ENCODE measurements at places on chromosomes 3 and 15.

DNA sequence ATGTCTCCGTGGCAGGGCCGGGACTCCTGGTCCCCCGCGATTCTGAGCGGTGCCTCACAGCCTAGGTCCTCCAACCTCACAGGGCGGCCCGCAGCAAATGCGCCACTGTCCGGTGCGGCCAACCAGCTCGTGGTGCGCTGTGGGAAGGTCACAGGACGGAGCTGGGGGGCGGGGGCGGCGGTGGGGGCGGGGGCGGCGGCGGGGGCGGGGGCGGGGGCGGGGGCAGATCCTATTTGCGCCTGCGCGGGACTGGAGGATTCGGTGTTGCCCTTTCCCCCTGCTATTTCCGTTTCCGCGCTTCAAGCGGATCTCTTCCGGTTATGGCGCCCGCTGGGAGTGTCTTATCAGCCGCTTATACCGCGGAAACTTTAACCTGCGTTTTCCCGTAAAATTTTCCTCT lies 106.7 kb upstream of the SNRPN start:
- no peak for DNase-seq

DNA sequence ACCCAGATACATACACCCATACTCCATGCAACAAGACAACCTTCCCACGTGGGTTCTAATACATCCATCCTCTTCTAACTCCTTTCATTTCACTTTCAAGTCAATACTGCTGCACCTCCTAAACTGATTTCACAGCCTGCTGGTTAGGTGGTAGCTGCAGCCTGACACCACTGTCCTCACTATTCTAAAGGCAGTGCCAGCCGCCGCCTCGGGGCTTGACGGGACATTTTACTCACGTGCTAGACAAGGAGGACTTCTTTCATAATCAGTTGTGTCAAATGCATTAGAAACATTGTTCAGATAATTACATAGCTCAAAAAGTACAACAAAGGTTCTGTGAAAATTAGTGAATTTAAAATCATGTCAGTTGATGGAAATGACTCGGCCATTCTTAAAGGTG lies 6.3 kb downstream of the UROC1 start:
- no peak for DNase-seq

GRCh38 chr3:15858547-15859506 lies 61.0 kb upstream of the ANKRD28 start:
- peak; percentile 75 for DNase-seq

GRCh38 chr15:64902863-64903262 lies 8.8 kb upstream of the ANKDD1A start:
- no peak for DNase-seq

GRCh38 chr3:186638259-186638658 lies 1.9 kb upstream of the FETUB start:
- no peak for DNase-seq

DNA sequence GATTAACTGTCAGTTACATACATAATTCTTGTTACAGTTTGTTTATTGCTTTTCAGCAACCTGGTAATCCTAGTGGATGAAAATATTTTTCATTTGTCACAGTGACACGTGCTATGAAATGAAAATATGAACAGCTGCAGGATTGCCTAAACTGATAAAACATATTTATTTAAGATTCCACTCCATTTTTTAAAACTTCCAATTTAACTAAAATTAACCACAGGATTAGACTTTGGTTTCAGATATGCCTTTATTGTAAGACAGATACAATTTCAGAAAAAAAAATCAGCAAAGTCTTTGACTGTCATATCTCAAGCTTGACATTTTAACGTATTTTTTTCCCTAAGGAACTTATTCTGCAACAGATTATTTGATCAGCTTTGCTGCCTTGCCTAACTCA lies 550.7 kb downstream of the ROBO1 start:
- no peak for DNase-seq

GRCh38 chr3:101229681-101230080 lies 90.7 kb downstream of the IMPG2 start:
- DNase-seq, result no peak

- no peak for DNase-seq
These were observed 271.5 kb downstream of the IL5RA start for GRCh38 chr3:2838546-2839157.

DNA sequence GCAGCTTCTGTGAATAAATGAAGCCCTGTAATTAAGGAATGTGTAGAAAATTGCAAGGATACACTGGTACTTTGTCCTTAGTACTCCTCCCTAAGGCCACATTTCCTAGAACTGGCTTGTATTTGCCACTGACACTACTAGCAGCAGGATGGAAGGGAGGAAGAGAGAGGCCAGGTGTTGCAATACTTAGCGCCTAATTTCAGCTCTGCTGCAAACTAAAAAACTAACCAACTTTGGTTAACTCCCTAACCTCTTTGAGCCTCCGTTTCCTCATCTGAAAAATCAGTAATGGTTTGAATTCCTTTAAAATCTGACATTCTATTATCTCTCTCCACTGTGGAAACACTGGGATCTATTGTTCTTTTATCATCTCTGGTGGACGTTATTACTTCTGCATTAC lies 257.0 kb downstream of the SV2B start:
- DNase-seq, result no peak

GRCh38 chr15:87981969-87982368 lies 274.6 kb downstream of the NTRK3 start:
- DNase-seq, result no peak

GRCh38 chr3:104126864-104127553 lies 1239.7 kb upstream of the ALCAM start:
- no peak for DNase-seq

DNA sequence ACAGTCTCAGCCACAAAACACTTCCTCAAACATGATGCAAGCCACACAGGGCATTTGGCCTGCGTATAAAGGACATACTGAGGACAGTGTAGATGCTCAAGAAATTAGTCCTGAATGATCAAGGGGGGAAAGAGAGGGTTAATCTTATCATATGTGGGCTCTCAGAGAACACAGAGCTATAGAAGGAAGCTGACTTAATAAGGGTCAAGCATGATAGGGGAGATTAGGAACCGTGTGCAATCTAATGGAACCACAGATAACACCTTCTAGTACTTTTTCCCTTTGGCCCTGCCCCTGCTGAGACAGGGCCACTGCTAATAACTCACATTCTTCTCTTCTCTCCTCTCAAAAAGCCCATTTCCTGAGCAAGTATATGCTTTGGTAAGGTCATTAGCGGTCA lies 114.1 kb upstream of the ADAMTS9 start:
- no peak for DNase-seq

- DNase-seq, result peak; percentile 26
These were observed 3.7 kb downstream of the ISL2 start for GRCh38 chr15:76340198-76340802.

DNA sequence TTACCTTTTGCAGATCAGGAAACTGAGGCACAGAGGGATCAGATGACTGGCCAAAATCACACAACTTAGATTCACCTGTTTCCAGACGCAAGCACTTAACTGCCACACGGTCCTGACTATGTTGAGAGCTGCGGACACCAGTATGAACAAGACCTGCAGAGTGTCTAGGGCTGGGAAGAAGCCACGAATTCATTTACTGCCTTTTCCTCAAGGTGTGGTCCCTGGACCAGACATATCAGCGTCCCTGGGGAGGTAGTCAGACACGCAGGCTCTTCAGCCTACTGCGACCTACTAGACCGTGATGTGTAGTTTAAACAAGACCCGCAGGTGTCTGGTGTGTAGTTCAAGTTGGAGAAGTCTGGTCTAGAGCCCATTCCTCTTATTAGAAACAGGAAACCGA lies 541 bp upstream of the SLC6A11 start:
- DNase-seq, result no peak

DNA sequence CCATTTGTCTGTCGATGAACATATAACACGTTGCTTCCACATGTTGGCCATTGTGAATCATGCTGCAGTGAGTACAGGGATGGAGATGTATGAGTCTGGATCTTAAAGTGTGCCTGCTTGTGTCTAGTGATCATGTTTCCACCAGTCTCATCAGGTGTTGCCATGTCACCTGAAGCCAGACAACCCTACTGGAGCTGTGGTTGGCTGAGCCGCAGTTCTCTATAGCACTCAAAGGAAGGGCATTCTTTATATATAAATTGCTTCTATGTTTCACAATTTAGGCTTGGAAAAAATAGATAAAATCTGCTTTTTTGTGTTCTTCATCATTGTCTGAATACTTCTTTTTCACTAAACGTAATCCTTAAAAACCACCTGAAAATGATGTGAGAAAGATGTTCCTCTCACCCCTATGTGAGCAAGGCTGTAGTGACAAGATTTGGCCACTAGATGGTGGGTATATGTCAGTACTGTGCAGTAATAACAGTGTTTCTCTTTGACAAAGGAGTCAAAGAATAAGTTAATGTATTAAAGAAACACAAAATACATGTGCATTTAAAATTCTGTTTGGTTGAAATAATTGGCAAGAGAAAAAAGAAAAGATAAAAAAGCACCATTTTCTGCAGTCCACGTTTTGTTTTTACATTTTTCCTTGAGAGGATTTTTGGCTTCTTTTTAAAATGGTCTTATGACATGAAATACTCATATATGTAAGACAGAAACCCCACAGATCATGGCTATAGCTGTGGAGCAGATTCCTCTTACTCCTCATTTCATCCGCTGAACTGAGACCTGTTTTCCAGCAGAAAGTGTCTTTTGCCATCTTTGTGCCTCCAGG lies 394.5 kb upstream of the DPPA4 start:
- peak; percentile 43 for DNase-seq

- DNase-seq, result no peak
These were observed 125.5 kb downstream of the DIPK2A start for GRCh38 chr3:144097163-144097562.

DNA sequence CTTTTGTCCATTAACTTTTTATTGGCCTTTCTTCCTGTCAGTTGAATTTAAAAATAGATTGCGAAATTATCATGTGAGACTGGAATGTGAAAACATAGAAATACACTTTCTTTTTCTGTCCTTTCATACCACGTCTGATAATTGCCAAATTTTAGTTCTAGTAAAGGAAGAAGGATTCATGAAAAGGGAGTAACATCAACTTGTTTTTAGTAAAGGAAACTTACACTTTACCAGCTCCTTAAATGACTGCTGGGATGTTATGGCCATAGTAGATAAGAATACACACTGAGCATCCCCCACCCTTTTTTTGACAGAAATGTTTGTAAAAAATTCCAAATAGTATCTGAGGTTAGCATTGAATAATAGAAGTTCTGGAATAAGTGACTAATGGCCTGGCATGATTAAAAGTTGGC lies 137.9 kb downstream of the NEO1 start:
- DNase-seq, result no peak

GRCh38 chr3:70816346-70816745 lies 503.9 kb upstream of the MDFIC2 start:
- DNase-seq, result no peak

DNA sequence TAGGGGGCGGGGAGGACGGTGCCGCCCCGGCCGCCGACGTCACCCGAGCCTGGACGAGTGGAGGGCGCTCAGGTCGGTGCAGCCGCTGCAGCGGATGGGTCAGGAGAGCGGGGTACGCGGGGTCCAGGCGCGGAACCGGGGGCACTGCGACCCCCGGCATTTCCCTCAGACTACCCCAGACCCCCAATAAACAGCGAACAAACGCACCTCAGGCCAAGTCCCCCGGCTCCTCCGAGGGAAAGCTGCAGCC lies 78.9 kb downstream of the IQSEC1 start:
- DNase-seq, result no peak

DNA sequence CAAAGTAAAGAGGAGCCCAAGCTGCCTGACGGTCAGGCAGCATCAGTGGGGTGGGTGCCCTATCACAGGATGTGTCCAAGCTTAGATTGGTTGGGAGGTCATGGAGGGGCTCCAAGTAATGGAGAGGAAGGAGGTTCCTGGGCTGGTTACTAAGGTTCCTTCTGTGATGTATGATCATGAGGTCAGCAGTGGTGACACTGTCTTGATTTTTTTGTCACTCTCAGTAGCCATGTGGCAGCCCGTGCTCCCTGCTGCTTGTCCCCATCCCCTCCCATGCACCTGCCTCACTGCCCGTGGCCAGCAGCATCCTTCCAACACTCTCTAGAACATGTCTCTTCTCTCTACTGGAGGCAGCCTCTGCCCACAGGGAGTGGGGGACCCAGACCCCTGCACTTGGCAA lies 261.7 kb downstream of the TLE3 start:
- DNase-seq, result no peak

GRCh38 chr3:34742151-34742550 lies 897.2 kb upstream of the ARPP21 start:
- DNase-seq, result no peak

GRCh38 chr3:136042608-136043221 lies 77.2 kb downstream of the PPP2R3A start:
- DNase-seq, result peak; percentile 28

GRCh38 chr3:142962520-142963233 lies 797 bp downstream of the PAQR9 start:
- no peak for DNase-seq

- no peak for DNase-seq
These were observed 258.9 kb upstream of the THBS1 start for GRCh38 chr15:39321977-39322376.

GRCh38 chr3:150738688-150739087 lies 24.3 kb downstream of the SIAH2 start:
- no peak for DNase-seq

- no peak for DNase-seq
These were observed 53.5 kb downstream of the PFN2 start for GRCh38 chr3:149917124-149917667.

DNA sequence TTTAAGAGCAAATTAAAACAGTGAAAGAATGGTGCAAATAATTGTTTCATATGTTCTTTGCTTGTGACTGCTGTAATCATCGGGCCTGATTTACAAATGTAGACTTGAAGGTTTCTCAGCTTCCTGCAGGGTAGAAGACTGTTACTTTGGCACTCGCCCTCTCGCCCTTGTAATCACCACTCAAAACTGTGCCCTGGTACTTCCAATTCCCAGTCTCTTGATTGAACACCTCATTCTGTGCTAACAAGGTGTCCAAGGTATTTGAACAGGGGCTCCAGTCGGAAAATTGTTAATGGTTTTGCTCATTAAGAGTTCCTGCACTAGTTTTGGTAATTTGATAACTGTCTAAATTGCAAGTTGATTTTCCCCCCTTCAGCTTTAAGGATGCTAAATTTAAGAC lies 209.5 kb downstream of the ZIC1 start:
- DNase-seq, result no peak

DNA sequence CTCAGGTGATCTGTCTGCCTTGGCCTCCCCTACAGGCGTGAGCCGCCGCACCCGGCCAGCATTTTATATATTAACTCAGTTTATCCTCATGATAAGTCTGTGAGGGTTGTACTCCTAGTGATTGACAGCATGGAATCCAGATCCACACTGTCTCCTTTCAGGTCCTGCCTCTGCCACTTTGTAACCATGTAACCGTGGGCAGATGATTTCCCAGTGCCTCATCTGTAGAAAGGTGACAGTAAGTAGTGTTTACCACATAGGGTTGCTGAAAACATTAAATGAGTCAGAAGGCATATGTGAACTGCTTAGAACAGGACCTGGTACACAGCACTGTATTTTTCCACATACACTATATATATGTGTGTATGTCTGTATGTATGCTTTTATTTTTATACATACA lies 2.4 kb downstream of the FYTTD1 start:
- no peak for DNase-seq

- no peak for DNase-seq
These were observed 27.1 kb upstream of the SKIL start for GRCh38 chr3:170330366-170330765.

DNA sequence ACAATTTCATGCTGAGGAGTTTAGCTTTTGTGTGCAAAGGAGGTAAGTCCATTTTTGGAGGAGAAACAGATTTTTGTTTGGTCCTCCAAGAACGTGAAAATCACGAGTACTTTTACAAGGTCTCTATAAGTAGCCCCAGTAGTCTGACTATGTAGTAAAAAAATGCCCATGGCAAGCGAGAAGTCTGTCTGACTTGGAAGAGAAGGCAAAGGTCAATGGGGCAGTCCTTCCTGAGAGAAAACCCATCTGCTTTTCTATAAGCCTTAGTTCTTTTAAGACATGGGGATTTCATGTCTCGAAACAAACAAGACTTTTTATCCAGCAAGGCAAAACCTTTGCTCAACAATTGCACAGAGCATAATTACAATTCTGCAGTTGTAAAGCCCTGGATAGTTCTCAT lies 183.2 kb downstream of the GAP43 start:
- DNase-seq, result no peak

All from CD4-positive, alpha-beta T cell treated with Interleukin-4 for 1 hour (primary cell).